LHCN-M2 (cell line): ENCODE measurements at places on chromosomes 6 and 20.

- DNase-seq = no peak
Measured at GRCh38 chr6:159931112-159931511, 37.8 kb upstream of the IGF2R start.

GRCh38 chr6:79872303-79872702, 75.0 kb downstream of the ELOVL4 start:
- no peak for DNase-seq

- no peak for DNase-seq
Measured at GRCh38 chr6:125748406-125749172, 843 bp upstream of the HEY2 start.

GRCh38 chr6:2799936-2800527, 34.8 kb downstream of the WRNIP1 start:
- no peak for DNase-seq

GRCh38 chr20:19932170-19932667, 84.9 kb upstream of the NAA20 start:
- peak; percentile 43 for DNase-seq

DNA sequence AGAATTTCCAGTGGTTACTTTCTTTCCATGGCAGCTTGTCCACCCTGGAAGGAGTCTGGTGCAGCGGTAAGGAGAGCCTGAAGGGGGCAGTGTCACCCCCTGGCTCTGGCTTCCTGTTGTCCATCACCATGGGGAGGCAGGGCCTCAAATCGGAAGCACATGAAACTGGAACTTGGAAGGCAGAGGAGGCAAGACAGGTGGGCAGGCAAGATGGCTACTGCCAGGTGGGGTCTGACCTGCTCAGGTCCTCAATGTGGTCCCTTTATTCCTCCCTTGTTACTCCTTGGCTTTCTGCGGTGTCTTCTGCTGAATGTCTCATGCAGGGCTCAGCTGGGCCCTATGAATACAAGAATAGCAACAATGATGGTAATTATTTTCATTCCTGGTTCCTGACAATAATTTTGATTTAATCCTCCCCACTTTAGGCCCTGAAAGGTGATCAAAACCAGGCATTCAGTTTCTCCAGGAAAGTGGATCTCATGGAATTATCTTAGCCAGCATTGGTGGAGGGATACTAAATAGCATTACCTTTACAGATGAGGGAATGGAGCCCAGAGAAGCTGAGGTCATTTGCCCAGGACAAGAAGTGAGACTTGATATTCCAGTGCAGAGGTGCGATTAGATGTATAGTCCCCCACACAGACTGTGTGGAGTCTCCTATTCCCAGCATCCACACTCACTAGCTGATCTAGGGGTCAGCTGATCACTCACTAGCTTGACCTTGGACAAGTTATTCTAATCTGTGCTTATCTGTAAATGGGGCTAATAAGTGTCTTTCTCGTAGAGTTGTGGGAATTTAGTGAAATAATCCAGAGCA, 17.6 kb upstream of the SNAI1 start:
- peak; percentile 41 for DNase-seq

DNA sequence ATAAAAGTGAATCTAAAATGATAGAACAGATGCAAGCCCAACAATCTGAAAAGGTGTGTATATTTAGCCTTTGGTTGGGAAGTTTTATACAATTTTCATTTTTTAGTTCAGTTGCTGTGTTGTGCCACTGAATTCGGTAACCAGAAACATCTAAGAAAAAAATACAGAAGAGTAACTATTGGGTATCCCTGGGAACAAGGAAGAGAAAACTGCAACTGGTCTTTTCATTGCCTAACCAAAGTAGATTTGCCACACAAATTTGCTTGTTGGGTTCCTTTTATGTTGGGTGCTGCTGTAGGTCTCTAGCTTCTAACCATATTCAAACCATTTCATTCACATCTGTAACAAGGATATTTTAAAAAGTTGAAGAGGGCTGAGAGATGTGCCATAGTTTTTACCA, 2.8 kb upstream of the TMEM30A start:
- DNase-seq = no peak

- no peak for DNase-seq
Measured at GRCh38 chr20:50271612-50272011, 81.0 kb downstream of the CEBPB start.

GRCh38 chr6:92050216-92050615, 1369.1 kb downstream of the EPHA7 start:
- no peak for DNase-seq

DNA sequence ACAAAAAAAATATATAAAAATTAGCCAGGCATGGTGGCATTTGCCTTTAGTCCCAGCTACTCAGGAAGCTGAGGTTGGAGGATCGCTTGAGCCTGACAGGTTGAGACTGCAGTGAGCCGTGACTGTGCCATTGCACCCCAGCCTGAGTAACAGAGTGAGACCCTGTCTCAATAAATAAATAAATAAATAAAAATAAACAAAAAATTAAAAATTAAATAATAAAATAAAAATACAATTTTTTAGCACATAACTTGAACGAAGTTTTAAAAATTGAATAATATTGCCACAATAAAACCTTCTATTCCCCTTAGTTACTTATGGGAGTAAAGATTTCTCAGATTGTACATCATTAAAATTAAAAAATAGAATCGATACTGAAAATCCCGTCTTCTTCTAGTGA, 29.2 kb upstream of the CGA start:
- DNase-seq = no peak
